CD4-positive, alpha-beta T cell (primary cell): ENCODE measurements at places on chromosomes 5 and 9.

GRCh38 chr5:159398936-159399335 lies 68.6 kb upstream of the IL12B start:
- DNase-seq = no peak
- no peaks in the 10 kb centered on the region for H3K27me3 ChIP-seq

GRCh38 chr5:171261904-171262303 lies 47.1 kb upstream of the TLX3 start:
- no peak for DNase-seq
- H3K4me3 ChIP-seq = no peak overlapping the region
- no peaks in the 10 kb centered on the region for H3K36me3 ChIP-seq
- no peak overlapping the region for H3K27ac ChIP-seq

GRCh38 chr5:116306846-116307245 lies 222.0 kb downstream of the COMMD10 start:
- DNase-seq = no peak
- H3K4me3 ChIP-seq = no peak overlapping the region
- H3K4me1 ChIP-seq = no peaks in the 10 kb centered on the region

- H3K27ac ChIP-seq = no peak overlapping the region
- H3K4me3 ChIP-seq = no peak overlapping the region
- H3K4me1 ChIP-seq = peaks cover 77% of the 10 kb centered on the region
Observed at GRCh38 chr5:80220245-80220897, 35.5 kb downstream of the SERINC5 start.

DNA sequence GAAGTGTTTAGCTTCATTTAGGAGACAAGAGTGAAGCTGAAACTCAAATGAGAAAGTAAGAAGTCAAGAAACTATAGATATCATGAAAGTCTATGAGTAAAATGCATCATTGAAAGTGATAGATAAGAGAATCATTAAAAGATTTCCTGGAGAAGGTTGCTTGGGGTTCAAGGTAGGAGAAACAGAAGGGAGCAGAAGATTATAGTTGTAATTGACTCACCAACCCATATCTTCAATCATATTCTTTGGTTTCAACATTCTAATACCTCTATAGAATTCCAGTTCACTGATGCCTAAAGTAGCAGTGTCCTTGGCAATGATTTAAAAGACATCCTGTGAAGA lies 365.7 kb upstream of the RIOK2 start:
- H3K27ac ChIP-seq = no peak overlapping the region
- no peaks in the 10 kb centered on the region for H3K4me1 ChIP-seq
- no peaks in the 10 kb centered on the region for H3K27me3 ChIP-seq
- DNase-seq = no peak
- no peaks in the 10 kb centered on the region for H3K36me3 ChIP-seq
- H3K4me3 ChIP-seq = no peak overlapping the region

DNA sequence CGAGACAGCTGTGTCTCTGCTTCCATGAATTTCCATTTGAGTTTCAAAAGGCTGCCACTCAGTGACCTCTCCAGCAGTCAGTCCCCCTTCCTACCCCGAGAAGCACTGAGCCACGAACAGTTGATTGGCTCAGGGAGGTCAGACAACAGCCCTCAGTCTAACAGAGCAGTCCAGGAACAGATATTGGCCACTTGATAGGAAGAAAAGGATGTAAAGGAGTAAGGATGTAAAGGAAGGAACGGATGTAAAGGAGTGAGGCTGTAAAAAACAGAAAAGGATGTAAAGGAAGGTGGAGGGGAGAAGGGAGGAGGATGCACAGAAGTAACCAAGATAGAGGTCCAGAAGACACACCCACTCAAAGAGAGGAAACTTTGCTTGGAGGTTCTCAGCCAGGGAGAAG lies 3.2 kb upstream of the NR4A3 start:
- DNase-seq = no peak
- no peaks in the 10 kb centered on the region for H3K36me3 ChIP-seq
- no peak overlapping the region for H3K4me3 ChIP-seq
- H3K27ac ChIP-seq = peak overlapping the region; percentile 95
- peaks cover 15% of the 10 kb centered on the region for H3K27me3 ChIP-seq

DNA sequence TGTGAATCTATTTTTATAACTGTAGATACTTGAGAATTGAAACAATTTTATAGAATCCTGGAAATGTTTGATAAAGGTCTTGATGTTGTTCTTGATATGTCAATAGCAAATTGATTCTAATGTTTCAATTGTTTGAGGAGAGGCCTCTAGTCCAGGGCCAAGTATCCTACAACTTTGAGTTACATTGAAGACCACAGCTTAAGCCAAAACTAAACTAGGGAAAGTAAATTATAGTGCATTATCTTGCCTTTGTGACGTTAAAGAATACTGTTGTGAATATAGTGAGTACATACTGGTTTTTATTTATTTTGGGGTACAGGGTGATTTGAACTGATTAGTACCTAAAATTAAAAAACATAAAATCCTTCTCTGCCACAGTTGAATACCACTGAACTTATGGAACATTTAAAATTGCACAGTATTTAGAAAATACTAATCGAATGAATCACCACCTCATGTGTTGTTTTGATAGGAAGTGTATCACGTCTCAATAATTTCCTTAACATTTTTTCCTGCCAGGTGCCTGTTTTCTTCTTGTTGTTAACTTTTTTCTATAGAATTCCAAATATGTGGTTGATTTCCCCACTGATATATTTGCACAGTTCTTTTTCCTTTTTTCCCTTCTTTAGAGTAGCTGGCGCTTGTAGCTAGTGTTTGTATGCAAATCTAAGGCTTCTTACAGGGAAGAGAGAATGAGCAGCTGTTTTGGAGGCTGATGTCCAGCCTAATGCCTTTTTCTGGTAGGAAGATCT lies 12.5 kb downstream of the ARHGEF28 start:
- peaks cover 7% of the 10 kb centered on the region for H3K27me3 ChIP-seq
- no peaks in the 10 kb centered on the region for H3K4me1 ChIP-seq
- no peak for DNase-seq
- H3K4me3 ChIP-seq = no peak overlapping the region
- H3K36me3 ChIP-seq = no peaks in the 10 kb centered on the region
- no peak overlapping the region for H3K27ac ChIP-seq

DNA sequence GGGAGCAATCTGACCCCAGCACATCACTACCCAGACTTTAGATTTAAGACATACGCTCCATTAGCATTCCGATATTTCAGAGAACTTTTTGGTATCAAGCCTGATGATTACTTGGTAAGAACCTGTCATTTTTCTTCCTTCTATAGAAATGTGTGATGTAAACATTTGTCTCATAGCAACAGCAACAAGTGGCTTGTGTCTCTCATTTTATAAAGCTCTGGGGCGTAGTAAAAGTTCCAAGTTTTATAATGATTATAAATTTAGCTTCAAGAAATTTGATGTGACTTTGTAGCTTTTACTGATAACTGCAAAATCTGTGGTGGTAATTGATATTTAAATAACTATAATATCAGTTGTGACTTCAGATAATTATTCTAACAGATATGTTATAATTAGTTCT lies 137.2 kb downstream of the PRKACG start:
- peaks cover 3% of the 10 kb centered on the region for H3K27me3 ChIP-seq
- H3K27ac ChIP-seq = no peak overlapping the region
- no peaks in the 10 kb centered on the region for H3K36me3 ChIP-seq
- no peaks in the 10 kb centered on the region for H3K4me1 ChIP-seq

DNA sequence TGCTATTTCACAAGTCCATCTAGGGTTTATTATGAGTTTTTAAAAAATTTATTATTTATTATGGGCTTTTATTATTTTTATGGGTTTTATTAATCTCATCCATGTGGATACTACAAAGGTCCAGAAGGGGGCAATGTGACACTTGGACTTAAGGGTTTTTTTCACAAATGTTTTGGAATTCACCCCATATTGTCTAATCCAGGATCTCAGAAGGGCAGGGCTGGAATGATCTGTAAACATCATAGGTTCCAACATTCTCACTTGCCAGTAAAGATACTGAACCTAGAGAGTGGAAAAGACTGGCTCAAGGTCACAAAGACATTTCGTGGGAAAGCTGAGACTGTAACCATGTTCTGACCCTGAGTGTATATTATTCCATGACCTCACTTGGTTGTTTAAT lies 35.6 kb downstream of the NIM1K start:
- no peaks in the 10 kb centered on the region for H3K4me1 ChIP-seq
- DNase-seq = no peak
- H3K36me3 ChIP-seq = no peaks in the 10 kb centered on the region
- no peak overlapping the region for H3K4me3 ChIP-seq

- peaks cover 10% of the 10 kb centered on the region for H3K27me3 ChIP-seq
- no peaks in the 10 kb centered on the region for H3K36me3 ChIP-seq
- peaks cover 3% of the 10 kb centered on the region for H3K4me1 ChIP-seq
Observed at GRCh38 chr9:126781186-126782052, 23.4 kb upstream of the ZBTB43 start.

- no peaks in the 10 kb centered on the region for H3K4me1 ChIP-seq
- no peaks in the 10 kb centered on the region for H3K27me3 ChIP-seq
- H3K4me3 ChIP-seq = no peak overlapping the region
- DNase-seq = no peak
Observed at GRCh38 chr9:79719989-79720388, 148.2 kb downstream of the TLE4 start.

- H3K27ac ChIP-seq = no peak overlapping the region
- H3K4me1 ChIP-seq = no peaks in the 10 kb centered on the region
- H3K4me3 ChIP-seq = no peak overlapping the region
- H3K27me3 ChIP-seq = no peaks in the 10 kb centered on the region
Observed at GRCh38 chr5:120016717-120017382, 387.5 kb downstream of the FAM170A start.

DNA sequence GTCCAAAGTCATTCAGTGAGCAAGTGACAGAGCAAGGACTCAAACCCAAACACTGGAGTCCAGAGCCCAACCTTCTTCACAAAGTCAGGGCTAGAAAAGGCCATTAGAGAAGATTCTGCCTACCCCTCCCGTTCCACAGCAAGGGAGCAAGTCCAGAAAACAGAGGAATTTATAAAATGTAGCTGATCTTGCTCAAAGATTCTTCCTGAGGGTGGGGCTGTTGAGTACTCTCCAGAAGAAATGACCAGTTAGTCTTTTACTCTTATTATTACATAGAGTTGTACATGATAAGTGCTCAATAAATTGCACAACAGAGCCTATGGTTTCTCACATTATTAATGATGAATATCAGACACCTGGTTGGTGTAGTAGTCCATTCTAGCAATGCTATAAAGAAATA lies 39.3 kb upstream of the HMHB1 start:
- H3K4me3 ChIP-seq = no peak overlapping the region
- H3K36me3 ChIP-seq = no peaks in the 10 kb centered on the region
- no peak for DNase-seq
- H3K27ac ChIP-seq = no peak overlapping the region
- no peaks in the 10 kb centered on the region for H3K4me1 ChIP-seq
- no peaks in the 10 kb centered on the region for H3K27me3 ChIP-seq

DNA sequence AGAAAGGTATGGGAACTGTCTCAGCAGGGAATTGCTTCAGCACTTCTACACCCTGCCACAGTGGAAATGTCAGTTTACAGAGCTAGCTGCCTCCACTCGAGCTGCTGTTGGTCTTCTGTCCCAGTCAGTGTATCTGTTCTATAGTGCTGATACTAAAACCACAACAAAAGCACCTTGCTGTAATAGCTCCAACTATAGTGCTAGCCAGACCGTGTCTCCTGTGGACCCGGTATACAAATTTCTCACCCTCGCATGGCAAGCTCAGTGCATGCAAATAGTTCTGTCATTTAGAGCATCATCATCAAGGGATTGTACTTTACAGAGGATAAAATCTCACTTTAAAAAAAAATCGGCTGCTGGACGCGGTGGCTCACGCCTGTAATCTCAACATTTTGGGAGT lies 51.5 kb upstream of the IQGAP2 start:
- H3K27me3 ChIP-seq = no peaks in the 10 kb centered on the region
- no peak overlapping the region for H3K4me3 ChIP-seq
- H3K36me3 ChIP-seq = no peaks in the 10 kb centered on the region
- DNase-seq = no peak
- H3K27ac ChIP-seq = no peak overlapping the region
- H3K4me1 ChIP-seq = peaks cover 5% of the 10 kb centered on the region

- H3K36me3 ChIP-seq = no peaks in the 10 kb centered on the region
- no peak for DNase-seq
- H3K4me1 ChIP-seq = no peaks in the 10 kb centered on the region
- H3K4me3 ChIP-seq = no peak overlapping the region
Observed at GRCh38 chr9:99307851-99308250, 85.8 kb downstream of the SEC61B start.
